Frontal cortex (tissue), 4 donors: ENCODE measurements at places on chromosomes 5 and 9.
A peak's percentile ranks its signal among the peaks of the same experiment; 100 is the strongest.

- peak; percentile 72 for DNase-seq
Measured at GRCh38 chr5:8457187-8458037, 588.5 kb downstream of the MTRR start.

DNA sequence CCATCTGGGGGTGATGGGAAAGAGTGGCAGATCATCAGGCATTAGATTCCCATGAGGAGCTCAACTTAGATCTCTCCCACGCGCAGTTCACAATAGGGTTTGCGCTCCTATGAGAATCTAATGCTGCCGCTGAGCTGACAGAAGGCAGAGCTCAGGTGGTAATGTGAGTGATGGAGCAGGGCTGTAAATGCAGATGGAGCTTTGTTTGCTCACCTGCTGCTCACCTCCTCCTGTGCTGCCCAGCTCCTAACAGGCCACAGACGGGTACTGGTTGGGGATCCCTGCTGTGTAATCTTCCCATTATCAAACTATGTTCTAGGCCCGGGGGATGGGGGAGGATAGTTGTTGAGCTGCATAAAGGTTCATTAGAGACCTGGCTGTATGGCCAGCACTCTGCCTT, 58.4 kb downstream of the UGCG start:
- DNase-seq, result no peak

DNA sequence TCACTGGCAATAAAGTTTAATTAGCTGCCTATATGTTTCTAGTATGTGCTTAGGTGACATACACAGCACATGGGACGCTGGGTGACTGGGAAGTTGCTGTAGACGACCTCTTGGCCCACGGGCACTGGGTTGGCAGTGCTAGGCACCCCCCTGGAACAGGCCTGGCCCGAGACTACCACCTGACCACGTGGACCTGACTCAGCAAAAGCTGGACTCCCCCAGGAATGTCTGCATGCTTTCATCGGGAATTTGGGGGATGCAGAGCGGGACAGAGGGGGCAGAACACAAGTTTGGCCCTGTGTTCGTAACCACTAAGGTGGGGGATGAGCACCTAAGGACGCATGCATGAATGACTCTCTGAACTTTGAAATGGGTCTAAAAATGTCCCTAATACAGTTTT, 16.6 kb upstream of the INPP5E start:
- DNase-seq, result no peak

DNA sequence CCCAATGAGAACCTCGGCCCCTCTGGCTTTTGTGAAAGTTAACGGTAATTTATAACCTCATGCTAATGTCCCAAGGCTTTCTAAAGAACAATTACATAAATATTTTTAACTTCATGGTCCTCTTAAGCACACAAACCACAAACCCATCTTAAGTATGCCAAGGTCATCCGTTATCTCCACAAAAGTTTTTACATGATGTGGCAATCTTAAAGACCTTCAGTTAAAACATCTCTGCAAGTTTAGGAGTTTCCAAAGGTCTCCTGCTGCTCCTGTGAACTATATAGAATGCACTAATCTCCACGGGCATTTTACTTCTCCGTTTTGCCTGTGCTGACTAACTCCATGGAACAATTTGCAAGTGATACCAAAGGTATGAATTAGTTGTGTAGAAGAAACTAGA, 228.2 kb downstream of the TLE1 start:
- DNase-seq, result no peak

- DNase-seq, result no peak
Measured at GRCh38 chr9:125991886-125992529, 244.8 kb downstream of the PBX3 start.

GRCh38 chr5:103223031-103223955, 35.3 kb upstream of the MACIR start:
- no peak for DNase-seq

- no peak for DNase-seq
Measured at GRCh38 chr5:147532156-147532555, 22.3 kb upstream of the DPYSL3 start.

DNA sequence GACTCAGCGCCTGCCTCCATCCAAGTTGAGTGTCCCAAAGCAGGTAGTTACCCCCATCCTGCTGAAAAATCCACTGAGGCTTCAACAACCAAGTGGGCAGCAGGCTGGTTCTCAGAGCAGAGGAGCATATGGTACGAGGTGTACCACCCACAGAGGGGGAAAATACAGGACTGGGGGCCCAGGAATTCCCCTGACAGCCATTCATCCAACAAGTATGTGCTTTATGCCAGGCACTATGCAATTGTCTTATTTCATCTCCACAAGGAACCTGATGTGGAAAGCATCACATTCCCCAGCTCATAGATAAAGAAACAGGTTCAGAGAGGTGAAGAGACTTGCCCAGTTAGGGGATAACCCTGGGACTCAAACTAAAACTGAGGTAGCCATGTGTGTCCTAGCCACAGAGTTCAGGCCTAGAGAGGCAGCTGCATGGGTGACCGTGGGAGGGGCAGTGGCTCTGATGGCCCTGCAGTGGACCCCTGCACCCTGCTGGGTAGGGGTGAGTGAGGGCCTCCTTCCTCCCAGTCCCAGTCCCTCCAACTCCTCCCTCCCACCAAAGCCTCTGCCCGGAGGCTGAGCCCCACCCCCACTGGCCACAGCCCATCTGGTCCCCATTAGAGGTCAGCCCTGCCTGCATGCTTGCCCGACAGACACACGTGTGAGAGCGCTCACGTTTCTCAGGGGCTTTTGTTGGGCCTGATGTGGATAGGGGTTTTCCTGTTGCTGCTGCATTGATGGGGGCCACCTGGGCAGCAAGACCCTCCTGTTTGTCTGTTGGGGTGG, 11.5 kb downstream of the PDLIM4 start:
- DNase-seq, result no peak

DNA sequence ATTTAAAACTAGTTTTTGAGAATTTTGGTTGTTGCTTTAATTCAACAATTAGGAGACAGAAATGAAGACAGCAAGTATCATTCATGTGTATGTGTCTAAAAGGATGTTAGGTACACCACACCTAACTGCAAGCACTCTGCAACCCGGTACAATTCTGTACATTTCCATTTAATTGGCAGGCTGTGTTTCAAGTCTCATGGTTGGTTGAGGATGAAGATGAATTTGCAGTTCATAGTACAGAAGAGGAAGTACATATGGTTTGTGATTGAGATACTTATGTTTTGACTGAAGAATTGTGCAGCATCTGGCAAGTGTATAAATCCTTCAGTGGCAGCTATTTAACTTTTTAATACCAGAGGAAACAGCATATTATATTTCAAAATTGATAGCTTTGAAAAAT, 628.7 kb upstream of the ZNF608 start:
- DNase-seq, result no peak

DNA sequence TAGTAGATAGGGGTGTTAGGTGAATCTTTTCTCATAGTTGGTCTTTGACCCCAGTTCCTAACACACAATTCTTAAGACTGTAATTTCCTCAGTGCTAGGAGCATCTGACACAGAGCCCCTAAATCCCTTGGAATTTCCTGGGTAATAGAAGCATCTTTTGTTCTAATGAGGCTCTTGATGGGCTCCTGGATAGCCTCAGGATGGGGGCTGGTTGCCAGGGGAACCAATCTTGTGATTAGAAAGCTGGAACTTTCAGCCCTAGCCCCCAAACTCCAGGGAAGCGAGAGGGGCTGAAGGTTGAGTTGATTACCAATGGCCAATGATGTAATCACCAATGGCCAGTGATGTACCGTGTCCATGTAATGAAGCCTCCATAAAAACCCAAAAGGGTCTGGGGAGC, 44.5 kb downstream of the CCDC125 start:
- DNase-seq, result no peak

- no peak for DNase-seq
Measured at GRCh38 chr5:72032788-72033187, 74.5 kb upstream of the MAP1B start.

- DNase-seq, result no peak
Measured at GRCh38 chr5:122101636-122102285, 23.7 kb upstream of the LOX start.

DNA sequence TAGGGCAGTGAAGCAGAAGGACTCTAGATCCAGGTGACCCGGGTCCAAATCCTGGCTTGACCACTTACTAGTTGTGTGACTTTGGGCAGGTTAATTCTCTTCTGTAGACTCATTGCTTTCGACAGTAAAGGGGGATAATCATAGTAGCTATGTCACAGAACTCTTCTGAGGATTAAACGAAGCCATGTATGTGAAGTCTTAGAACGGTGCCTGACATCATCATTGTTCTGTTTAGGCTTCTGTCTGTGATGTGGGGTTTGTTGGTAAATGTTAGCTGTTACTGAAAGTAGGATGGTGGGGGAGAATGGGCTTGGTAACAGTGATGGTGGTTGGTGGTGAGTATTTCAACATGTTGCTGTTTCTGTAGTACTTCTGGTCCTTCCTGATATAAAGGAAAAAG, 73.7 kb downstream of the MAP1B start:
- no peak for DNase-seq

GRCh38 chr5:125202871-125203438, 456.5 kb upstream of the ZNF608 start:
- no peak for DNase-seq

- no peak for DNase-seq
Measured at GRCh38 chr5:107915176-107915812, 244.6 kb upstream of the EFNA5 start.

- DNase-seq, result no peak
Measured at GRCh38 chr9:132351404-132352045, 3.3 kb downstream of the SETX start.

DNA sequence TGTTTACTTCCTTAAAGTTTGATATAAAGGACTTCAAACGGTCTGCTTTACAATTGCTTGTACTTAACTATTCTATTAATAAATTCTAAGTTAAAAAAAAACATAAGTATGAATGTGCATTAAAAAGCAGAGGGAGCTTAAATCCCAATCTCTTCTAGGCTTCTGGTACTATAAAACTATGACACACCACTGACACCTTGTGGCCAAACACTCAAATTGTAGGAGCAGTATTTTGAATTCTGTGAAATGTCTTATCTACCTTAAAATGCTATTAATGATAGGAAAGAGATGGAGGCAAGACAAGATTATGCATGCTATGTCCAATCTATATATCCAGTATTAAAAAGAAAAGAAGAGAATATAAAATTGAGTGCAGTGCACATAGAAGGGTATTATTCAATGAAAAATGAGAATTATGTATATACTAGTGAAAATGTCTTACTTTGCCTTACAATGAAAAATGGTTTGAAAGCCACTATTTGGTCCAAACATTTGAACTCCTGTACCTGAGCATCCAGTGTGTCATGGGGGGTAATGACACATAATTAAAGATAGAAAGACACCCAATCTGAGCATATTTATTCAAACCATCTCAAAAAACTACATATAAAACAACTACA, 87.6 kb downstream of the ERP44 start:
- DNase-seq, result no peak
